Hippocampal formation (tissue), 2 donors: ENCODE measurements at places on chromosomes 1 and 21.

- no peak for DNase-seq
Observed at GRCh38 chr1:38744452-38745350, 114.9 kb downstream of the RRAGC start.

GRCh38 chr21:19998453-19998852 is 999.8 kb upstream of the NCAM2 start:
- no peak for DNase-seq

DNA sequence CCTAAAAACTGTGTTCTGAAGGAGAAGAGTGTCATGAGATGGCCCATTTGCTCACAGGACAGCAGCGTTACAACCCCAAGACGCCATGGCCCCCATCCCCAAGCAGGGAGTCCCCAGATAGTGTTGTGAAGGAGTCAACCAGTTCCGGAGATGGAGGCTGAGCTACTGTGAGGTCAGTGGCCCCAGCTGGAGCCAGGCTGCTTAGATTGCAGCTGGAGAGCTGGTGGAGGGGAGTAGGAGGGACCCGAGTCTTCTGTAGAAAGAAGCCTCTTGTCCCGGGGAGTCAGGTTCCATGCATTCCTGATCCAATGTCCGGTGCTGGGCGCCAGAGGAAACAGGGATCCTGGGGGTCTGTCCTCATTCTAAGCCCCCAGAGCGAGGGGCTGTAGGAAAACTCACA is 93.5 kb upstream of the SIM2 start:
- DNase-seq, result no peak

GRCh38 chr1:5428351-5428750 is 563.9 kb downstream of the NPHP4 start:
- DNase-seq, result no peak

DNA sequence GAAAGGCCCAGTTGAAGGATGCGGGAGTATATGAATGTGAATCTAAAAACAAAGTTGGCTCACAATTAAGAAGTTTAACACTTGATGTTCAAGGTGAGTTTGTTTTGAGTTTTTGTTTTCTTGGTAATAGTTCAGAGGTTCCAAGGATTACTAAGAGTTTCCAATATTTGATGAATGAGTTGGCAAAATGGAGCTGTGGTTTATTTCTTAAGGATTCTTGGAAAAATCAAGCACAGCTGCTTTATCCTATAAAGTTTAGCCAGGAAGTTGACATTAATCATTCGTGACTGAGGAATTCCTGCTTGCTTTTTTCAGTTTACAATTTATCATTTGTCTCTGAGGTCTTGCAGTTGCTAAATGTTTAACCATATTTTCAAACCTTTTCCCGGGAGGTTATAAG is 15.1 kb downstream of the VCAM1 start:
- no peak for DNase-seq

- no peak for DNase-seq
Observed at GRCh38 chr21:17823846-17824245, 4.7 kb upstream of the C21orf91 start.

GRCh38 chr1:243725075-243725474 is 125.0 kb downstream of the AKT3 start:
- DNase-seq, result no peak

GRCh38 chr1:180267761-180268555 is 37.9 kb downstream of the LHX4 start:
- DNase-seq, result no peak

DNA sequence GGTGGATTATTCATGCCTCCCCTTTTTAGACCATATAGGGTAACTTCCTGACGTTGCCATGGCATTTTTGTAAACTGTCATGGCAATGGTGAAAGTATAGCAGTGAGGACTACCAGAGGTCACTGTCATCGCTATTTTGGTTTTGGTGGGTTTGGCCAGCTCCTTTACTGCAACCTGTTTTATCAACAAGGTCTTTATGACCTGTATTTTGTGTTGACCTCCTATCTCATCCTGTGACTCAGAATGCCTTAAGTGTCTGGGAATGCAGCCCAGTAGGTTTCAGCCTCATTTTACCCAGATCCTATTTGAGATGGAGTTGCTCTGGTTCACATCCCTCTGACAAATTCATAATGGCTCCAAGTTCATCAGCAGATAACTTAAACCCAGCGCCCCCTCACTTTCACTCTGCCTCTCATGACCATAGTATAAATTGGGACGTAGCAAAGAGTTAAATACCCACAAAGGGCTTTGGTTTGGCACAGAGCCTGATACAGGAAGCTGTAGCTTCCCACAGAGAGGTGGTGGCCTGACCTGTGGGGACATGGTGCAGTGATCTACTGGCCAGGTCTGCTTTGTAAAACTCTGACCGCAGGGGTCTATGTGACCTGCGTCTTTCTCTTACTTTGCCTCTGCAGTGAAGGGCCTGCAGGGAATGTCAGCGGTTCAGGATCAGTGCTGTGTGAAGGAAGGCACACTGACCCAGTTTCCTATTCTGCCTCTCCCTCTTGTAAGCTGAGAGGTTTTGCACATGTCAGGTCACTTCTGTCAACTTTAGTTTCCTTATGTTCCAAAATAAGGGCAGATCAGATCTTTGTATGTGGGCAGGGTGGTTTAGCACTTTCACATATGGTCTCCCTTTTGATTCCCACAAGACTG is 78.1 kb upstream of the ZNF644 start:
- DNase-seq, result no peak

DNA sequence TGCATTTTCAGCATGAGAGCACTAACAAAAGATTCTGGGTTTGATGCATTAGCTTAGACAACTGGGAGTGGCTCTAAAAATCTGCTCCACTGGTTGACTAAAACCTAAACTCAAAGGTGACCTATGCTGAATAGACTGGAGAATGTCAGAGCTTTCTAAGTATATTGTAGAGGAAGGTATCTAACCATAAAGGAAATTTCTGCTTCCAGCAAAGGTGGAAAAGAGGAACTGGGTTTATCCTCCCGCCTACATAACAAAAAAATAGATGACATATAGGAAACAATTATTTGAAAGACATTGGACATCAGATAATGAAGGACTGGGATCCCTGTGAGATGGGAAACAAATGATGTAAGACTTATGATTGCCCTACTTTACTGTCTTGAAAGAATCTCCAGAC is 35.8 kb upstream of the CR2 start:
- DNase-seq, result no peak

DNA sequence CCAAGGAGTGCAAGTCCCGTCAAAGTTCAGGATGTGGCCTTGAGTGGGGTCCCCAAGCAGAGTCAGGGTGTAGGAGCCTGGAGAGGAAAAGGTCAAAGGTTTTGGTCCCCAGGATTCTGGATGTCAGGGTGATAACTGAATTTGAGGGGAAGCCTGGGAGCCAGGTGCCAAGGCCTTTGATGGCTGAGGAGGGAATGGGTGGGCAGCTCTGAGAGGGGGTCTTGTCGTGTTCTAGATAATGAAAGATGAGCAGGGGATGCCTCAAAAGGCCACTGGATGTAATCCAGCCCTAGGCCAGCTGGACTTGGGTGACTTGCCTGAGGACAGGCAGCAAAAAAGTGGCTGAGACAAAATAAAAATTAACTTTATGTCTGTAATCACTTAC is 27.5 kb upstream of the KCNA2 start:
- no peak for DNase-seq

DNA sequence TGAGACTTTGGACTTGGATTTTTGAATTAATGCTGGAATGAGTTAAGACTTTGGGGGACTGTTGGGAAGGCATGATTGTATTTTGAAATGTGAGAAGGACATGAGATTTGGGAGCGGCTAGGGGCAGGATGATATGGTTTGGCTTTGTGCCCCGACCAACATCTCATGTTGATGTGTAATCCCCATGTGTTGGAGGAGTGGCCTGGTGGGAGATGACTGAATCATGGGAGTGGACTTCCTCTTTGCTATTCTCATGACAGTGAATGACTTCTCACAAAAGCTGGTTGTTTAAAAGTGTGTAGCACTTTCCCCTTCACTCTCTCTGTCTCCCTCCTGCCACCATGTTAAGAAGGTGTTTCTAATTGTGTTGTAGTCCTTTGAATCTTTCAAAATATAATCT is 9.3 kb upstream of the PHGDH start:
- DNase-seq, result no peak

DNA sequence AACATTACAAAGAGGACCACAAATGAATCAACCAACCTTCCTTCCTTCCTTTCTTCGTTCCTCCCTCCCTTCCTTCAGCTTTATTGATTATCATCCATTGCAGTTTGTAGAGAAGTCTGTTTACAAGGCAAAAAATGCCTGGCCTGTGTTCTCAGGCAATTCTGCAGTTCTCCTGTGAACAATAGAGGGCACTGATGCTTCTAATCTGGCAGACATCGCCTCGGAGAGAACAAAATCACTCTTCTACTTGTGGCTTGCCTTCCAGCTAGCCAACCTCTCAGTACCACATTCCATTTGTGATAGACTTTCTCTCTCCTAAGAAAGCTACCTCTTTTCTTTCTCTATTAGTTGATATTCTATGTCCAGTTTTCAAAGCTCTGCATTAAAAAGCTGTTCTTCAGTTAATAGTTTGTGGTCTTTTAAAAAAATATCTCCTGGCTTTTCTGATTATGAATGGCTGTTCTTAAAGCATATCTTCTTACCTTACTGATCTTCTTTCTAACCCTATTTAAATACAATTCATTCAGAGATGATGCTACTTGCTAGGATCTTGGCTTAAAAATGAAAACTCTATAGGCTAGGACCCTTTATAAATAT is 26.9 kb upstream of the ESRRG start:
- DNase-seq, result peak; percentile 86

DNA sequence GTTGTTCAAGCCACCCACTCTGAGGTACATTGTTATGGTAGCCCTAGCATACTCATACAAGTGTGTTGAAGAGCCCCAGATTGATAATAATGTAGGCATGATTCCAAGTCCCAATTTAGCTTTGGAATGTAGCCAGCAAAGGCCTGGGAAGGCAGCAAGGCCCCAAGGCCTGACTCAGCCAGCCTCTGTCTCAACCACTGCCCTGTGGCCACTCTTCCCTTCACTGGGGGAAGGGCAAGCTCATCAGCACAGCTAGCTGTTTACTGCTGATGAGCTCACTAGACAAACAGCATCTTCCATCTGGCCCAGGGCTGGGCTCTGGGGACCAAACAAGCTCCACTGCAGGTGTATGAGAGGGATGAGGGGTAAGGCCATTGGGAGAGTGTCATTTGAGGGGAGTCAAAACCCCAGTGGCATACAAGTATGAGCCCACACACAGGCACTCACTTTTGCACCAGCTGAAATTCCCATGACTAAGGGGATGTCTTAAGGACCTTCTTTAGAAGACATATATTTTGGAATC is 2.2 kb upstream of the IRF6 start:
- no peak for DNase-seq

DNA sequence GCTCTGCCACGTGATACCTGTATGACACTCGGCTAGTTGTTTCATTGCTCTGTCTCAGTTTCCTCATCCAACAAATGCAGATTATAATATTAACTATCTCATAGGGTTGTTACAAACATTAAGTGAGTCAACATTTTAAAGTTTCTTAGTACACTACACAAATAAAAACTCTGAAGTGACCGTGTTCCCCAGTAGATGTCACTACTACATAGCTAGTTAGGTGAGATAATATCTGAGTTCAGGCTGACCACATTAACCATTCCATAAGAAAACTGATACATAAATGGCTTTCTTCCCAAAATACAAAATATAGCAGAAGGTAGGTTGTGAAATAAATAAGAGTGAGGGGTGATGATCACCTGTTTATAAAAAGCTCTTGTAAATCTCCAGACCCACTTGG is 214.1 kb downstream of the NUF2 start:
- peak; percentile 9 for DNase-seq

GRCh38 chr21:31623664-31624063 is 35.8 kb upstream of the SOD1 start:
- DNase-seq, result no peak

DNA sequence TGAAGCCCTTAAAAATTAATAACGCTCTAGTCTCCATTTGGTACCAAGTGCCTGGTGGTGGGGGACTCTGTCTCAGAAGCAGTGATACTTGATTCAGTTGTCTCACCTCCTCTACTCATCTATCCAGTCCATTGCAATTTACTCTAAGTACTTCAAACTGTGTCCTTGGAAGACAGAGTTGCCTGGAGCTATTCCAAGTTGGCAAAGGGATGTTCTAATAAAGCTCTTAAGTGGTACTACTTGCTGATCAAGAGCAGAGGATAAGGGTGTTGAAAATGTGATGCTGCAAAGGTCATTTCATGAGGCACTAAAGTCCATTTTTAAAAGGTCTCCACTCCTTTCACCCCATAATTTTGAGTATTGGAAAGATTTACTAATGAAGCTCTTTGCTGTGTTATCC is 142.2 kb downstream of the NFIA start:
- DNase-seq, result no peak

- no peak for DNase-seq
Observed at GRCh38 chr1:223707256-223708000, 4.9 kb upstream of the CAPN2 start.

- no peak for DNase-seq
Observed at GRCh38 chr1:246572785-246573184, 6.5 kb downstream of the CNST start.

- peak; percentile 33 for DNase-seq
Observed at GRCh38 chr1:35452106-35452774, 105.0 kb downstream of the KIAA0319L start.

DNA sequence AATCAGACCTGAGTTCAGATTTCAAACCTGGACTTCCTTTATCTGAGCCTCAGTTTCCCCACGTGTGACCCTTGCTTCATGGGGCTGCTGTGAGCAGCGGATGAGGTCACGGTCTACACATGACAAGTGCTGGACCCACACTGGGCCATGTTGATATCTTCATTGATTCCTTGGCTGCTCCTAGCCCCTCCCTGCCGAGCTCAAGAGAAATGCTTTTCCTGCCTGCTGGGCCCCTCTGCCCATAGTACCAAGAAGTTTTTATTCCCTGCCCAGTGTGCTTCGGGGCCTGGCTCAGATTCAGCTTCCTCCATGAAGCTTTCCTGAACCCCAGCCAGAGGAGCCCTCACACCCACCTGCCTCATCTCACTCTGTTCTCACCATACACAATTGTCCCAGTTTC is 181.6 kb downstream of the PTPRU start:
- no peak for DNase-seq

DNA sequence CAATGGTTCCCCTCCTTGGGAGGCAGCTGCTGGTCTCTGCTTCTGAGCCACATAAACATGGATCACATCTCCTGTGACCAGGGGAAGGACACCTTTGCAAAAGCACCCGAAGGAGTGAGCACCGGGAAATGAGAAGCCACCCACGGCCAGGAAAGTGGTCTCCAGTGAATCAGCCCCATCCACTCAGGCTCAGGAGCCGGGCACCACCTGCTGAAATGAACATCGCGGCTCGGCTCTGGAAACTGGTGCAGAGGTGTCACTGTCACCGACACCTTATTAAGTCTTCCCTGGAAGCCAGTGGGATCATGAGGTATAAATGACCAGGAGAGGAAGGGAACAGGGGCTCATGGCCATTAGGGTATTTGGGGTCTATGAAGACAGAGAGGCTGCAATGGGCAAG is 207.2 kb upstream of the C1orf174 start:
- no peak for DNase-seq

GRCh38 chr1:229092377-229093237 is 178.3 kb upstream of the RAB4A start:
- no peak for DNase-seq

GRCh38 chr1:193322211-193322610 is 135.8 kb upstream of the B3GALT2 start:
- no peak for DNase-seq
